ENCODE measurements at places on chromosomes 13 and 19.

GRCh38 chr13:74128156-74128767, 5.9 kb downstream of the KLF12 start:
- DNase-seq: no peak

- DNase-seq: no peak
Measured at GRCh38 chr19:46733690-46734292, 12.1 kb upstream of the FKRP start.

- DNase-seq: no peak
Measured at GRCh38 chr19:13117176-13117771, 734 bp upstream of the TRMT1 start.

DNA sequence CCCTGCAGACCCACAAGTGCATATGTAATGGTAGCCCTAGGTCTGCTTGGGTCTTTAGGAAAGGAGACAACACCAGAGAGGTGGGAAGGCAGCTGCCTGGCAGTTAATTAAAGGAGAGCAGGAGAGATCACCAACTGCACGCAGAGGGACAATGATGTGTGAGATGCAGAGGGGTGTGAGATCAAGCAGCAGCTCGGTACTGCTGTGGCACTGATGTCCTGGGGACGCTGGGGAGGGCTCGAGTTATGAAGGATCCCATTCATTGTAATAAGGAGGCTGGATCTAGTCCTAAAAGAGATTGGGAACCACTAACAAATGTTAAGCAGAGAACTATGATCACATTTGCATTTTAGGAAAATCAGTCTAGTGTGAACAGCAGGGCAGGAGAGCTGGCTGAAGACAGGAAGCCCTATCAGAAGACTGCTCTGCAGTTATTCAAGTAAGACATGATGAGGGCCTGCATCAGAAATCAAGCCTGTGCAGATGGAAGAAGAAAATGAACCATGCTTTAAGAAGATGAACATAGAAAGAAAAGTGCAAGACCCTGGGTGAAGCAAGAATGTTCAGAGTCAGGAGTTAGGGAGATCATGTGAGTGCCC, 80.4 kb downstream of the DLEU7 start:
- DNase-seq: no peak

- DNase-seq: peak; percentile 46
Measured at GRCh38 chr13:20118268-20119140, 42.3 kb downstream of the GJA3 start.

GRCh38 chr13:46373623-46374022, 13.4 kb downstream of the RUBCNL start:
- DNase-seq: no peak
